ENCODE measurements at places on chromosomes 5 and 9. TPM values are rescaled to one million over a fixed set of nuclear protein-coding genes. Genes with fewer than 3 reads are reported as not detected.

- DNase-seq, result no peak
Observed at GRCh38 chr5:160064995-160065614, 54.1 kb downstream of the PWWP2A start.

- no peak for DNase-seq
Observed at GRCh38 chr5:22614486-22615094, 238.6 kb downstream of the CDH12 start.

GRCh38 chr9:93291536-93292287 lies 107.8 kb downstream of the WNK2 start:
- DNase-seq, result no peak

GRCh38 chr9:25505644-25506043 lies 172.6 kb downstream of the TUSC1 start:
- no peak for DNase-seq

GRCh38 chr5:168734620-168735300 lies 155.6 kb upstream of the PANK3 start:
- DNase-seq, result peak; percentile 38

GRCh38 chr9:83521411-83521810 lies 16.8 kb downstream of the FRMD3 start:
- no peak for DNase-seq

DNA sequence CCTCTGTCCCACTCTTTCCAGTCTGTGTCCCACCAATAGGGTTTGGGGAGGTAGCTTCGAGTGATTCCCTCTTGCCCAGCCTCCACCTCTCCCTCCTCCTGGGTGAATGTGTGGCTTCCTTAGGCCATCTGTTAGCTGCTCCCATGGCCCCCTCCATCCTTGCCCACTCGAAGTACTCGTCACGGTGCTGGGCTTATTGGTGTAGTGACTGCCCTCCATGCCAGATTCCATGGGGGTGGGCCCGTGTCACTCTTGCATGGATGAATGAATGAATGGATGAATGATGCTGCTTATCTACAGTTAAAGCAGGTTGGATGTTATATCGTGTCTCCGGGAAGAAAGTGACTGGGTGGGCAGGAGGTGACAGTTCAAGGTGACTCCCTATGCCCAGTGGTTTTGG lies 19.1 kb downstream of the HMCN2 start:
- no peak for DNase-seq

DNA sequence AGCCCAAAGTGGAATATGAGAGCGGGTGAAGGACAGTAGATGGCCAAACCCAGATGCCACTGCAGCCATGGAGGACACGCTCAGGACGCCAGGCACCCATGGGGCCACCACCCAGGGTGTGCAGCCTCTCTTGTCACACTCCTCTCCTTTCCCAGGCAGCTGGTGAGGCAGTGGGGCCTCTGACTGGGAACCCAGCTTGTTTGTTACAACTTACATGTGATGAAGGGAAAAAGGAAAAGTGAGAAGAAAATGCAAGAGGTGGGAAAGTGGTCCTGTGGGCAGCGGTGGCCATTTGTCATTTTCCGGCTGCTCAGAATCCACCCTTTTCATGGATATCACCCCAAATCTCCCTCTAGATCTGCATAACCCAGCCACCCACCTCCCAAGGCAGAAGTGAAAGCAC lies 62.7 kb upstream of the UNC5A start:
- DNase-seq, result no peak

DNA sequence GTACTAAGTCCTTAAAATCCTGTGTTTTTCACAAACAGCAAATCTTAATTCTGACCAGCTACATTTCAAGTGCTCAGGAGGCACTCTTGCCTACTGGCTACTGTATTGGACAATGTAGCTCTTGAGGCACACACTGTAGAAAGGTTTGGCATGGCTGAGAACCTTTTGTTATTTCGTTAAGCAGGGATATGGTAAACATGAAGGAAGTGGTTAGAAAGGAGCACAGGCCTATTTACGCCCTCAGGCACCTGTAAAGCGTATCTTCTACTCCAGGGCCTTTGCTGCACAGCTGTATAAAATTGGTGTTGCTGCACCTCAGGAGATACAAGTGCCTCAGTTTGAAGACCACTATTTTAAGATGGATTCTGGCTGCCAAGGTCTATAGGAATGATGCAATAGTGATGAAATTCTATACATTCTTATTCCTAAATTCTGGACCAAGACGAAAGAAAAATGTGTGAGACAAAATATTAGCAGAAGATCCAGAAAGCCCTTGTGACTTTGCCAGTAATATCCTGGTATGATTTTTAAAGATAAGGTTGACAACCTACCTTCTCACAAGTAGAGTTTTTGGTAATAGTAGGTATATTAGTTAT lies 9.3 kb upstream of the OTULIN start:
- DNase-seq, result no peak

- DNase-seq, result no peak
Observed at GRCh38 chr5:176822793-176823481, 12.6 kb downstream of the UNC5A start.

GRCh38 chr5:151362970-151363369 lies 15.6 kb upstream of the SLC36A2 start:
- no peak for DNase-seq

Gene ZNF484
- total RNA-seq, result 7.0 TPM

GRCh38 chr9:103245369-103245768 lies 250.2 kb downstream of the CYLC2 start:
- DNase-seq, result no peak

Gene ABL1
- 37.7 TPM for total RNA-seq

Gene PGM5
- 133 TPM for total RNA-seq

Gene AGGF1
- total RNA-seq, result 17.3 TPM

- DNase-seq, result no peak
Observed at GRCh38 chr5:52854949-52855348, 67.2 kb downstream of the ITGA1 start.

- no peak for DNase-seq
Observed at GRCh38 chr9:117444501-117444900, 29.6 kb upstream of the ASTN2 start.

- no peak for DNase-seq
Observed at GRCh38 chr5:111227226-111227782, 3.1 kb downstream of the CAMK4 start.

DNA sequence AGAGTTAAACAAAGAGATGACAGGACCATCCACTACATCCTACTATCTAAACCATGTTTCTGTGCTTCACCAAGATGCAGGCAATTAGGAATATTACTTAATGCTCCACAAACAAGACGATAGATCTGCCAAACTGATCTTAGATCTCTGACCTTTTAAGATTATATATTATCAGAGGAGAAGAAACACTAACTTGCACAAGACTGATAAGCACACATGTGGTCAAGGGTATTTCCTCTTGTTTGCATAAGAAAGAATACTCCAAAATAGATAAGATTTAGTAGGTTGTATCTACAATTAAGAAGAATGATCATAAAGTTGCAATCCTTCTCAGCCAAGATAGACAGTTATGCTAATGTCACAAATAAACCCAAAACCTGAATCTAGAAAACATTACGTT lies 601.0 kb upstream of the ACO1 start:
- DNase-seq, result no peak

GRCh38 chr5:110514030-110514429 lies 212.4 kb downstream of the TMEM232 start:
- DNase-seq, result no peak

Gene ADCY2
- 0.17 TPM for total RNA-seq

DNA sequence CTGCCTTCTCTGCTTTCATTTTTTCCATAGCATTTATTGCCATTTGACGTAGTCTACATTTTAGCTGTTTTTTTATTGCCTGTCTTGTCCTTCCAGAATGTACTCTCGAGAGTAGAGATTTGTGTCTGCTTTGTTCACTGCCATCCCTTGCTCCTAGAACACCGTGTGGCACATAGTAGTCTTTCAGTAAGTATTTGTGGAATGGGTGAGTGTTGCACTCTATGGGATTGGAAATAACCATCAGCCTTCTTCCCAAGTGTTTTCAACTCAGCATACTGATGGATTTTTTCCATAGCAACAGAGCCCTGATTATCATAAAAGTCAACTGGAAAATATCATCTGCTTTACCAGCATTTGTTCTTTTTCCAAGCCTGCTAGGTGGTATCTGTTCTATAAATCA lies 462.6 kb downstream of the ENC1 start:
- no peak for DNase-seq

GRCh38 chr5:158929552-158930218 lies 170.0 kb downstream of the EBF1 start:
- DNase-seq, result no peak

- DNase-seq, result no peak
Observed at GRCh38 chr9:124197177-124198095, 60.3 kb upstream of the NEK6 start.

GRCh38 chr9:115756736-115757135 lies 396.9 kb upstream of the PAPPA start:
- DNase-seq, result no peak

- DNase-seq, result no peak
Observed at GRCh38 chr9:2741441-2742158, 24.3 kb downstream of the KCNV2 start.

GRCh38 chr5:140555747-140556312 lies 1.4 kb downstream of the SRA1 start:
- no peak for DNase-seq

GRCh38 chr5:124550731-124551130 lies 195.7 kb downstream of the ZNF608 start:
- DNase-seq, result no peak

DNA sequence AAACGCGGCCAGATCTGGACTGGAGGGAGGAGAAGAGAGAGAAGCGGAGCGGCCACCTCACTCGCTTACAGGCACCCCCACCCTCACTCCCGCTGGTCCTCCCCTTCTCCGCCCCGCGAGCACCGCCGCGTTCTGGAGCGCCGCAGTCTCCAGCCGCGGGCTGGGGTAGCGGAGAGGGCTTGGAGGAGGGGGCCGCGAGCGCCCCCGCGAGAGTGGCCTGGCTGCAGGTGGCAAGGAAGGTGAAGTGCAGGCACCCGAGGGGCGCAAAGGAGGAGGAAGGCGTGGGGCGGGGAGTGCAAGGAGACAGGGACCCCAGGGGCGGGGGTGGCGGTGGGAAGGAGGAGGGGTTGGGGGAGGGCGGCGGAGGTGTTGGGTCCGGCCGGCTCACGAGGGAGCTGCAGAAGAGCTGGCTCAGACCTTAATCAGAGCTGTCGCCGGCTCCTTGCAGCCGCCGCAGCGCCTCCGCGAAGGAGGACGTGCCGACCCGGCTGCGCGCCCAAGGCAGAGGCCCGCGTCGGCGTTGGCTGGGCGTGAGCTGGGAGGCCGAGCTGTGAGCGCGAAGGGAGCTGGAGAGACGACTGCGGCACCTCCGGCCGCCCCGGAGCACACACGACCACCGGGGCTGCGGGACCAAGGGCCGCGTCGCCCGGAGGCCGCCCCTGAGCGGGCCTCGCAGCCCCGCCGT lies at the start of gene DMRT3:
Gene DMRT3, plus strand, starts transcription at position 398 of the 685 bp plus-strand sequence. CDS start 347 bp downstream, outside the sequence.
- no peak for DNase-seq

DNA sequence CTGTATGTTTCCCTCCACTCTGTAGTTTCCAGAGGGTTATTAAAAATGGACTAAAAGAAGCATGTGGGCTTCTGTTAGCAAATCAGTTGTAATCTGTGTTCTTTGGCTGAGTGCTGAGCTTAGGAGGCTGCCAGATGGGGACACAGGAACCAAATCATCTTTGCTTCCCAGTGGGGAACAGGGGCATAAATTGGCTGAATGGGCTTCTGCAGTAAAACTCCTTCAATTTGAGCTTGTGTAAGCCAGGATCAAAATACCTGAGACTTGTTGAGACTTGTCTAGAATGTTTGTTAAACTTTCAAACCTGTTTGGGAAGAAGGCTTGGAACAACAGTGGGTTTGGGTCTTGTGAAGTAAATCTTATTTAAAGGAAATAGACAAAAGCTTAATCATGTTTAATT lies 32.2 kb upstream of the TNFAIP8 start:
- no peak for DNase-seq

DNA sequence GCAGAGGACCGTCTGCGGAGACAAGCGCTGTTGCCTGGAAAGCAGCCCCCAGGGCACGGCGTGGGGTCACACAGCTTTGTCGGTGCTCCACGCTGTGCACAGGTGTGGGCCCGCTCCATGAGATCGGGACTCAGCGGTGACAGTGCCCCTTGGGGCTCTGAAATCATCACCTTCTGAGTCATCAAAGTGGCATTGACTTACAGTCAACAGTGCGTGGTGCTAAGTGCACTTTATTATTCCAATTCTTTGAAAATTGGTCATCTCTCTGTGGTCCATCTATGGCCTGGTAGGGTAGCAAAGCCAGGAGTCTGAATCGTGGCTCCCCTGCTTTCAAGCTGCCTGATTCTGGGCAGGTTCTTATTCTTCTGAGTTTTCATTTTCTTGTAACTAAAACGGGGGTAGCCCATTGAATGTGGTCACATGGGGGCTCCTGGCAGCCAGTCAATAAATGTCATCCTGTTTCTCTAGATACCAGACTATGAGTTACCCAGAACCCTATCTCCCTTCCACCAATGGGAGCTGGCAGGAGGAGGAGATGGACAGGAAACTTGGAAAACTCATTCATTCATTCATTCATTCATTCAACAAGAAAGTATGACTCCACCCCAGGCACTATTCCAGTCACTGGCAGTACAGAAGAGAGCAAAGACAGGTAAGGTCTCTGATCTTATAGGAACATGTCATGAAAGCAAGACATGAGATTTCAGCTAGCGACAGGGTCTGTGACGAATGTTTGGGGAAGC lies 20.3 kb upstream of the UNC5A start:
- DNase-seq, result no peak

DNA sequence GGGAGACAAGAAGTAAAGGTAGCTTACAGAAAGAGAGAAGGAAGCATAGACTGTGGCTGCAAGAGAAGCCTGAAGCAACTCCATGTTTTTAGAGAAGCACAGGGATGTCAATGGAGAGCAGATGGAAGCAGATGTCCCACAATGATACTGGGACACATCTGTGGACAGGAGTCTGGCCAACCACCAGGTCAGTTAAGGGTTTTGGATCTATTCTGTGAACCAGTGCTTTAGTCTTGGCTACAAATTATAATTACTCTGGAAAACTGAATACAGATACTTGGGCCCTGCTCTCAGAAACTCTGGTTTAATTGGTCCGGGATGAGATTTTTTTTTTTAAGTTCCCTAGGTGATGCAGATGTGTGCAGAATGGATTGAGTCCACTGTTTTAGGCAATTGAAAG lies 592.8 kb downstream of the CSNK1G3 start:
- DNase-seq, result no peak

DNA sequence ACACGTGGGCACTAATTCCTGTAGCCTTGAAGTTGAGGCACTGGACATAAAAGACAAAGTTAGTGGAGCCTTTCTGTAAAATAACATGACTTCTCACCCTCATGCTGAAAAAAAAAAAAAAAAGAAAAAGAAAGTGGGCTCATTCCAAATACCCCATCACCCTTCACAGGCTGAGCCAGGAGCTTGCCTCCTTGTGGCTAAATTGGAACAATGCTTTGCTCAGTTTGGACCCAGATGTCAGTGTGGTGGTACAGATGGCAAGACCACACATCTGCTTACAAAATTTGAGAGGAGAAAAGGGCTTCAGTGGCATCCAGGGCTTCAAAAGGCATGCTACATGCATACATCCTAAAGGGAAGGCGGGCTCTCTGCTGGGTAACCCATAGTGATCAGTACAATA lies 342.8 kb downstream of the EBF1 start:
- no peak for DNase-seq

- peak; percentile 61 for DNase-seq
Observed at GRCh38 chr9:134662143-134662876, 20.7 kb downstream of the COL5A1 start.

GRCh38 chr9:133335924-133336811 lies at the start of gene SURF6:
SURF6 (minus strand) TSS chr9:133336188; CDS start chr9:133336132, 56 bp downstream.
- DNase-seq, result peak; percentile 91

Data from heart right ventricle (tissue), 16 donors.